ENCODE measurements at places on chromosomes 5 and 9.

- DNase-seq, result no peak
Measured at GRCh38 chr9:124450241-124450924, at the start of gene ADGRD2. ADGRD2 (plus strand) TSS chr9:124450451; CDS start chr9:124451667, 1,216 bp downstream.

DNA sequence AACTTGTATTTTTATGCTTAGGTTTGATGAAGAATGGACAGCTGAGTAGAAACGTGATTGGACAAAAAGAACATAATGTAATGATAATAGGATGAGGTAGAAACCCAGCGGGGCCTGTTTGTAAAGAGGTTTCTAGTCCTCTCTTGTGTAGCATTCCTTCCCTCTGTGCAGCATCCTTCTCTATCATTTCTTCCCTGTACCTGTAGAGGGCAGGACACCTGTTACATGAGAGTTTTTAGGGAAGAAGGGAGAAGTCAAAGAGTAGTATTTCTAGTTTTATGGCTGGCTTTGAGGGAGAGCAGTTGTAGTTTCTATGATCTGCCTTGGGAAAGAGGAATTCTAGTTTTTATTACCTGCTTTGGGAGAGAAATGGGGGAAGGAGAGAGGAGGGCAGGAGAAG is 162.1 kb upstream of the FST start:
- no peak for DNase-seq

DNA sequence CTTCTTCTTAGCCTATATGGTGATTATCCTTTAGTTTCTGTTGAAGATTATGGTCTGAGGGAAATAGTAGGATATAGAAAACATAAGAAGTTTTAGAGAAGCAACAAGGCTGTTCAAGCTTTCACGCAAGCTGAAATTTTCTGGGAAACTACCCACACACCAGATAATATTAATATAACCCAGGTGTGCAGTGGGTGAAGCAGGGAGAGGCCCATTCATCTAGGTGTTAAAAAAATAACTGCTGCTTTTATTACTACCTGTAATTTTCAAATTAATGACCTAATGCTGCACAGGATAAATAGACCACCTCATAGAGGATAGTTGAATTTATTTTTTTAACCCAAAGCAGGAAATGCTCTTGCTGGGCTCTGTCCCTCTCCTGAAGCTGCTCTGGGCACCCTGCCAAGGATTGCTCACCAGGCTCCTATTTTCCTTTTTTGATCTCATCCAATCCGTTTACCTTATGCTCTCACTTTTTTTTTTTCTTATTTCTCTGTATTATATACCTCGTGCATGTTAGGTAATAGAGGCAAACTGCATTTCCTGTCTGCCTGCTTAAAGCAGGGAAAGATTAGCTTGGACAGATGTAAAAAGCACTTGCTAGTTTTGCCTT is 124.3 kb upstream of the SLC12A2 start:
- peak; percentile 29 for DNase-seq

DNA sequence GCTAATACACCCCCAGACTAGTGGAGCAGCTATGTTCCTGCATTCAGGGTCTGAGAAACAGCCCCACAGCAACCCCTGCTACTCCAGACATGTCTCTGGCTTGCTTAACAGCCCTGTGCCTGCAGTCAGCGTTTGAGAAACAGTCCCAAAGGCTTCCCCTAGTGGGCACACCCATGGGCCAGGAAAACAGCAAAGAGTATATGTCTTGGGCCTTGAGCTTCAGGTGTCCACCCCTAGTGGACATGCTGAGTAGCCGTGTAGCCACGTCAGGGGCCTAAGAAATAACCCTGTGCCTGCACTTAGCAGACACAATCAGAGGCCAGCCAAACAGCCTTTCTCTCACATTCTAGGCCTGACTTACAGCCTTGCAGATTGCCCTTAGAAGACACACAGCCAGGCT is 698.6 kb downstream of the PTPRD start:
- no peak for DNase-seq

DNA sequence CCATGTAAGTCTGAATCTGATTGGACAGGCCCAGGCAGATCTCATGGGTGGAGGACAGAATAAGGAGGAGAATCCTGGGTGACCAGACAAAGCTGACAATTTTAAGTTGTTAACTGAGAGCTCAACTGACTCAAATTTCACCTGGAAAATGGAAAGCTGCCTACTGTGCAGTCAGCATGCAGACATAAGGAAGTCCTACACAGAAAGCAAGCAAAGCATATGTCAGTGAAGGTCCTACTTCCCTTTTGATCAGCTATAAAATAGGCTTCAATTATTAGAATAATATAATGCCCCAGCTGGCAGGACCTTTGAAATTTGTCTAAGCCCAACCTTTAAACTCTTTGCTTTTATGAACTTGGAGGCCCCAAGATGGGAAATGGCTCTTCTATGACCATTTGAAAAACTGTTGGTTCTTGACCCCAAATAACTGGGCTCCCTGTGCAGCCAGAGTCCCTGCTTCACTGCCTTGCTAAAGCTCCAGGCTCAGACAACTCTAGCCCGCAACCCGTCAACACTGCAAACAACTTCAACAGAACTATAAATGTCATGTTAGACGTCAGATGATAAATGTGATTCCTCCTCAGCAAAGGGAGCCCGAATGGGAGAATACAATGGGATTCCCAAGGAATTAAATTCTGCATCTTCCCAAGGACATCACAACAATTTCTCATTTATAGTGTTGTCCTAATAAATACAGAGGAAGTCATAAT is 118.9 kb upstream of the ADRA1B start:
- DNase-seq, result no peak

DNA sequence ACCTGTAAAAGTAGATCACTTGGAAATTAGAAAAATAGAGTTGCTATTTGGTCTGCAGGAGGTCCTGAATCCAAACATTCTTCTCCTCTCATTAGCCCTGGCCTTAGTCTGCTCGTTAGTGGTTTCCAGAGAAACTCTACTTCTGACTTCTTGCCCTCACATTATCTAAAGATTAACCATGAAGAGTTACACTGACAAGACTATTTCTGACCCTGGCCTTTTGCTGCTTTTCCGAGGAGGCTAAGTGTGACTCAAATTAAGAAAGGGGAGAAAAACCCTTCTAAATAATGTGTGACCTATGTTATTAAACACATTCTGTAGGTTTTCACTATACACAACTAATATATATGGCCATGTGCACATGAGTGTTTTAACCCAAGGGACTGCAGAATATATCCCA is 302.4 kb downstream of the RAB3C start:
- DNase-seq, result no peak

- DNase-seq, result no peak
Measured at GRCh38 chr5:141947316-141947715, 10.7 kb downstream of the PCDH12 start.

DNA sequence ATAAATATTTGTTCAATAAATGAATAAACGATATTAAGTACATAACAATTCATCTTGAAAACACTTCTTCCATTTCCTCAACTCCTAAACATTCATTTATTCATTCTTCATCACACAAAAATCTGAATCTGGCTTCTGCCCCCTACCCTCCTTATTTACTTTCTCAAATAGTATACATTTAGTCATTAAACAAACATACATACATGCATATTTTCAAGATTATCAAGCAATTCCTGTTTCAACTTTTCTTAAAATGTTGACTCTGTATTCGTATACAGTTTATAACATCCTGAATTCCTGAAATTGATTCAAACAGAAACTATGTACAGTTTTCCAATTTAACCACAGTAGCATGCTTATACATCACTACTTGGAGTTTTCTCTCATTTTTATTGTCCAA is 129.0 kb downstream of the MUSK start:
- DNase-seq, result no peak

DNA sequence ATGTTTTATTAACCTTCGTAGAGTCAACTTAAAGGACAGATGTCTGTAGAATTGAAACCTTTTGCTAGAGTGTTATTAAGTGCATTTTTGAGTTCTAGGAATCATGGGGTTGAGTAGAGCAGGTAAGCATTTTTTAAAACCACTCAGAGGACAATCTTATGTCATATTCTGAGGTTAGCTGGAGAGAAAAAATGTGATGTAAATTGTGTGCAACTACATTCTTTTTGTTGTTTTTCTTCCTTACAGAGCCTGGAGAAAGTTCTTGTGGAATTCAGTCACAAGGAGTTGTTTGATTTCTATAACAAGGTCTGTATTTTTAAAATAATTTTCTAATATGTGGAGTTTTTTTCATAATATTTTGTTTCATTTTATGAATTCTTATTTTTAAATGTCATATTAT is 206.4 kb downstream of the COMMD10 start:
- DNase-seq, result no peak

- DNase-seq, result no peak
Measured at GRCh38 chr5:142277796-142278195, 47.0 kb downstream of the SPRY4 start.

- no peak for DNase-seq
Measured at GRCh38 chr9:96487029-96487396, 37.0 kb downstream of the HABP4 start.

- no peak for DNase-seq
Measured at GRCh38 chr5:148967783-148968182, 95.1 kb downstream of the SH3TC2 start.

DNA sequence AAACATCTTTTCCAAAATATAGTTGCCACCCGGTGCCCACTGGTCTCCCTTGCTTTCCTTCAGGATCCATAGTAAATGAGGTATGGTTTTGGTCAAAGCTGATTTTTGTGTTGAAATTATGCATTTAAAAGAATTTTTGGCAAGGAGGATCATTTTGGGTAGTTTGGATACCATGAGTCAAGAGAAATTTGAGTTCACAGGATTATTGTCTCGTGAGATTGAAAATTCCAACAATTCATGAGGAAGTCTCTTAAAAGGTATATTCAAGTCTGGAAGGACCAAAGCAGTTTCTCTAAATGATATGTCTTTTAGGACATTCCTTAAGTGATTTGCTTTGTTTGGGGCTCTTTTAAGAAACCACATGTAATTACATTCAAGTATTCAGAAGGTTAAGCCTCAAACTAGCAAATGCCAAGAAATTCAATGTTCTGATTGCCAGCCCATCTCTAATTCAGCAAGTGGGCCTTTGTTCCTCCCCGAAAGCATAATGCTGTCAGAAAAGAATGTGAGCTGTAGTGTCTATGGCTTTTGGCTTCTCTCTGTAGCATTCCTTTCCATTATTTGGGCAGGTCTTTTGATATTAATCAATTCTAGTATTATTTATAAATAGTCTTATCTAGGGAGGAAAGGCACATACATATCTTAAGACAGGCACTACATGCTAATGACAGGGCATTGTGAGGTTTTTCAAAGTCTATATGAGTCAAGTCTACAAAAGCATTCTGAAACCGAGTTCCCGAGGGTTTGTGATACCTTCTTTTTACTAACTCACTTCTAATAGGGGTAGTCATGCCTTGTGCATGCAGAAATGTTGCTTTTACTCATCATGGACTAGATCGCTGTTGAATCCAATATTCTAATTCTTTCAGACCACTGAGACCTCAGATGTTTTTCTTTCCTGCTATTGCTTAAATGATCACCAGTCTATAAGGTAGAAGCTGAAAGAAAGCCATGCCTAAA is 453.9 kb downstream of the ENC1 start:
- no peak for DNase-seq

DNA sequence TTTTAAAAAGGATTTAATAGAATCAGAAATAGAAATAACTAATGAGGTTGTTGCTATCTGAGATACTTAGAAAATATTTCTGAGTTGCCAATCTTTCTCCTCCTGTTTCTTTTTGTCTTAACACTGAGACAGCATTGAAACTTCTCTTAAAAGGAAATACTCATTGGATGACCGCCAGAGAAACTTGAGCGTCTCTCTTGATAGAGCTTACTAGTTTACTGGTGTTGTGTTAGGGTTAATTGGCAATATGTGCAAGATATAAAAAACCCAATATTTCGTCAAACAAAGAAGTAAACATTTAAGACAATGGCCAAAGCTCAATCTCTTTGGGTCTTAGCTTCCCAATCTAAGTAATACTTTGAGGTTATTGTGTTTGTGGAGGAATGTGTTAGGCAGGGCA is 176.4 kb upstream of the CHD1 start:
- DNase-seq, result no peak

- DNase-seq, result peak; percentile 64
Measured at GRCh38 chr9:12784461-12785259, 9.8 kb downstream of the LURAP1L start.

GRCh38 chr5:58507715-58508114 is 16.5 kb downstream of the GAPT start:
- no peak for DNase-seq

DNA sequence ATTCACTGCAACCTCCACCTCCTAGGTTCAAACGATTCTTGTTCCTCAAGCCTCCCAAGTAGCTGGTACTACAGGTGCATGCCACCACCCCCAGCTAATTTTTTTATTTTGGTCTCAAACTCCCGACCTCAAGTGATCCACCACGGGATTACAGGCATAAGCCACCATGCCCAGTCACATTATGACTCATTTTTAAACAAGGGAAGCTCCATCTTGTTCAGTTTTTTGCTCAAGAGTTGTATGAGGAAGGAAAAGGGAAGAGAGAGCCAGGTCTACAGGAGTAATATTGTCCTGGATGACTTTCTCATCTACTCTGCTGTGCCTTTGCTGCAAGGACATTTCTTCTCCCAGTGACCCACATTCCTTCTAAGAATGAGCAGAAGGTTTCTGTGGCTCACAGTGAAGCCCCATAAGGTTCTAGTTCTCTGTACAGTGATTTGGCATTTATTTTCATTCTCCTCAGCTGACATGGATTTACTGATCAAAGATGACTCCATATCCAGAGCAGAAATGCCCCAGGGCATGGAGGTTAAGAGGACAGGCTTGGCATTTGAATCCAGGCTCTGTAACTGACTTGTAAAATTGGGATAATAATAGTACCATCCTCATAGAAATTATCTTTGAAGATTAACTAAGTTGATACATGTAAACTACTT is 153.5 kb downstream of the CDH6 start:
- DNase-seq, result no peak

GRCh38 chr5:388266-389196 is 54.4 kb upstream of the EXOC3 start:
- no peak for DNase-seq

- no peak for DNase-seq
Measured at GRCh38 chr9:134644725-134645606, 3.4 kb downstream of the COL5A1 start.

GRCh38 chr5:132411304-132412013 is 41.9 kb downstream of the SLC22A5 start:
- no peak for DNase-seq

DNA sequence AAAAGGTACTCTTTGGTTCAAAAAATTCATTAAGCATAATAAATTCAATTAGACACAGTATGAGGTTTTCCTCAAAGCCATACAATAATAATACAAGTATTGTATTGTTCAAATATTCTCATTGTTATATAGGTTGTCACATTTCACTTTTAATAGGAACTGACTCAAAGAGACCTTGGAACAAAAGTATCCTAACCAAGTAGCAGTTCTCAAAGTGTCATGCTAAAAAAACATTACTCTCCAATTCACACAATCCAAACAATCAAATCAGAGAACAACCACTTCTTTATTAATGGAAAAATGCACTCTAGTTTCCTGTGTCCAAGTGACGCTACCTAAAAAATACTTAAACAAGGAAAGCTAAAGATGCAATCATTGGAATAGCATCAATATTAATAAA is 115.4 kb downstream of the DENND1A start:
- DNase-seq, result no peak

GRCh38 chr9:133476036-133476931 is 2.6 kb downstream of the SLC2A6 start:
- DNase-seq, result no peak

- no peak for DNase-seq
Measured at GRCh38 chr5:167730121-167730520, 561.3 kb upstream of the WWC1 start.

- no peak for DNase-seq
Measured at GRCh38 chr9:21679432-21679831, 123.0 kb upstream of the MTAP start.
